ENCODE measurements at places on chromosomes 7 and 10. TPM values are rescaled to one million over a fixed set of nuclear protein-coding genes. Genes with fewer than 3 reads are reported as not detected.

GRCh38 chr7:47066976-47067614, 514.8 kb downstream of the TNS3 start:
- DNase-seq: no peak

WDR86 gene
- total RNA-seq: not detected

- DNase-seq: no peak
Observed at GRCh38 chr10:112826018-112826697, 123.9 kb upstream of the TCF7L2 start.

DDX50 gene
- 58.5 TPM for total RNA-seq

DNA sequence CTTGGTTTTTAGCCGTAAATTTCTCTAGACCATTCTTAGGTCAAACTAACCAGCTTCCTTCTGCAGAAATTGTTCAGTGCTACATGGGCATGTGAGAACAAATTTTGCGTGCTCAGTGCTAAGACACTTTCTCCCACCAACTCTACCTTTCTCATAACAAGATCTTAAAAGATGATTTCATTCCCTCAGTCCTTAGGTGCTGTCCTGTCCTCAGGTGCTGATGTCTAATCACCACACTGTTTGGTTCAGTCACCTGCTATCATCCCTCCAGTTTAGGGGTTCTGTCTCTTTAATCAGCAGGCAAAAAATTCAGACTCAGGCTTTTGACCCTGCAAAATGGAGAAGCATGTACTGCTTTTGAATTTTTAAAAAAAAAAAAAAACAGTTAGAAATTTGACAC, 227.5 kb upstream of the YAE1 start:
- DNase-seq: no peak

DNA sequence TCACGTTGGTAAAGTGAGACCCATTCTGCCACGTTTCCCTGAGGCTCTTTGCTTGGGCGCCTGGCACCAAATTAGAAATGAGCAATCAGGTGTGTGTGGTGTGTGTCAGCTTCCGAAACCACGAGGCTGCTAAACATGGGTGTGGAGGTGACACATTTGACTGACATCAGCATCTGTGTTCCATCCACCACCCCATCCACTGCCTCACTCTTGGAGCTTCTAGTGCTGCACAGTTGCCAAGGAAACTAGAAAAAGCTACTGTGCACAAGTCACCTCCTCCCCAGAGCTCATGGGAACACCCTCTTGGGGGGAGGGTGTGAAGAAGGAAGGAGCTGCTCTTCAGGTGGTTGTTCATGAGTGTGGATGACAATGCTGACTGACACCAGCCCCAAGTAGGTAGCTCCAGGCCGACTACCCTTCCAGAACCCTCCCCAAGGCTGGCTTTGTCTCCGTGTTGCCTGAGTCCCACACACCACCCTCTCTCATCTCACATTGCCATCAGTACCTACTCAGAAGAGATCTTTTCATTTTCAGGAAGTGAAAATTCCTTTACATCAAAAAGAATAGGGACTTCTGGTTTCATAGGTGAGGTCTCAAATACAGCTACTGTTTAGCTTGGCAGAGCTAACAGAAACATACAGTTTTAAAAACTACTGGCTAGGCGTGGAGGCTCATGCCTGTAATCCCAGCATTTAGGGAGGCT, 152.2 kb downstream of the TMEM178B start:
- DNase-seq: peak; percentile 66

DNA sequence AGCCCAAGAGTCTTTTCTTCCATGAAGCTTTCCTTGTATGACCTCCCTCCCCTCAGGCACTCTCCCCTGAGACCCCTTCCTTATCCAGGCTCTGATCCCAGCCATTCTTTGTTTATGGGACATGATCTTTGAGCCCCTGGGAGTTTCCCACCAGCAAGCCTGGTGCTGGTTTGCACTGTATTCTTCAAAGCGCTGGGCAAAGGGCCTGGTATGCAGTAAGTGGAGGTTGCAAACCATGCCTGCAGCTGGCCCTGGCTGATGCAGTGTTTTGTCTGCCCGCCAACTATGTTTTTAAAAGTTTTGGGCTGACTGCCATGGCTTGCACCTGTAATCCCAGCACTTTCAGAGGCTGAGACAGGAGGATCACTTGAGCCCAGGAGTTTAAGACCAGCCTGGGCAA, 6.8 kb upstream of the NODAL start:
- DNase-seq: no peak

- no peak for DNase-seq
Observed at GRCh38 chr10:78768876-78769275, 299.9 kb upstream of the ZMIZ1 start.

All from LHCN-M2 (cell line).